ENCODE measurements at places on chromosomes 5 and 9.
A peak's percentile ranks its signal among the peaks of the same experiment; 100 is the strongest.

GRCh38 chr5:177601577-177602457, 1.9 kb downstream of the B4GALT7 start:
- DNase-seq, result peak; percentile 20

GRCh38 chr5:124790895-124791732, 44.7 kb upstream of the ZNF608 start:
- peak; percentile 59 for DNase-seq

DNA sequence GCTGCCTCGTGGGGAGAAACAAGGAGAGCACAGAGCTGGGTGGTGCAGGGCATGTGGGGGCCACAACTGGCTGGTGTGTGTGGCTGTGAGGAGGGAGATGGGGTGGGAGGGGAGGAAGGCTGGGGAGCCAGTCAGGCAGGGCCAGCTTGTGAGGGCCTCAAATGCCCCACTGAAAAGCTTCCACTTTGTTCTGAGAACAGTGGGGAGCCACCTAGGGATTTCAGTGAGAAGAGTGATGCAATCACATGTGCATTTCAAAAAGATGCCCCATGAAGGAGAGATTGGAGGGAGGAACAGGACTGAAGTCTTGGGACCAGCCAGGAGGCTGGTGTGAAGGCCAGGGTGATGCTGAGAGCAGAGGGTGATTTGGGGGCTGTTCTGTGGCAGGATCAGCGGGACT, 1.3 kb downstream of the OR13J1 start:
- no peak for DNase-seq

GRCh38 chr9:134321946-134322741, 4.1 kb upstream of the RXRA start:
- no peak for DNase-seq

DNA sequence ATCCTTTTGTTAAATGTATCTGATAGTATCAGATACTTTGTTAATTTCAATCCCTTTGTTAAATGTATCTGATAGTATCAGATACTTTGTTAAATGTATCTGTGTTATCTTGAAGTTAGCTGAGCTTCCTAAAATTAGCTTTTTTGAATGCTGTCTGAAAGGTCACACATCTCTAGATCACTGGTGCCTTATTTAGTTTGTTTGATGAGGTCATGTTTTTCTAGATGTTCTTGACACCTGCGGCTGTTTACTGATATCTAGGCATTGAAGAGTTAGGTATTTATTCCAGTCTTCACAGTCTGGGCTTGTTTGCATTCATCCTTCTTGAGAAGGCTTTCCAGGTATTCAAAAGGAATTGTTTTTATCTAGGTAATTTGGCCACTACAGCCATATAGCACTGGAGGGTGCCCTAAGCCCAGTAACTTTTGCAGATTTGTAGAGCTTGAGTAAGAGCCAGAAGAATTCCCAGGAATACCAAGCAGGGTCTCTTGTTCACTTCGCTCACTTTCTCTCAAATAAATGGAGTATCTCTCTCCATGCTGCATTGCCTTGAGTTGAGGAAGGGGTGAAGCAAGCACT, 435.4 kb upstream of the GRAMD2B start:
- no peak for DNase-seq

All from M059J (cell line).